ENCODE measurements at places on chromosomes 6 and 20.

DNA sequence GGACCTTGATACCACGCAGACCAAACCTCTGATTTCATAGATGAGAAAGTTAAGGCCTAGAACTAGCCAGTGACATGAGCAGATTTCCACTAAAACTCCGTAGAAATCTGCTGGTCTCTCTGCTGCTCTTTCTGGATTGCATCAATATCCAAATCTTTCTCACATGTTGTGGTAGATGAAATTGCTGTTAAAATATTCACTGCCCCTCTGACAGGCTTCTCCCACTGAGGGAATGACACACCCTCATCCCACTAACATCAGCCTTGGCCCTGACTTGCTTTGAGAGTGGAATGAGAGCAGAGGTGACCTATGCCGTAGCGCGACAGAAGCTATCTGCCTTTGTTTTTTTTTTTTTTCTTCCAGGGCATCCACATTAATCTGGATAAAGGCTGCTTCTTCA lies 20.4 kb upstream of the EXOC2 start:
- no peak for DNase-seq

GRCh38 chr20:4985658-4986057 lies 15.7 kb downstream of the SLC23A2 start:
- no peak for DNase-seq

GRCh38 chr6:109406196-109406595 lies 23.9 kb upstream of the CD164 start:
- DNase-seq = peak; percentile 78

GRCh38 chr6:79422666-79423065 lies 114.6 kb downstream of the LCA5 start:
- no peak for DNase-seq

- DNase-seq = no peak
Observed at GRCh38 chr6:49004801-49005200, 458.3 kb downstream of the MMUT start.

GRCh38 chr20:58909585-58909984 lies 57.1 kb downstream of the GNAS start:
- no peak for DNase-seq

GRCh38 chr6:67825201-67825895 lies 809.7 kb upstream of the ADGRB3 start:
- DNase-seq = no peak

DNA sequence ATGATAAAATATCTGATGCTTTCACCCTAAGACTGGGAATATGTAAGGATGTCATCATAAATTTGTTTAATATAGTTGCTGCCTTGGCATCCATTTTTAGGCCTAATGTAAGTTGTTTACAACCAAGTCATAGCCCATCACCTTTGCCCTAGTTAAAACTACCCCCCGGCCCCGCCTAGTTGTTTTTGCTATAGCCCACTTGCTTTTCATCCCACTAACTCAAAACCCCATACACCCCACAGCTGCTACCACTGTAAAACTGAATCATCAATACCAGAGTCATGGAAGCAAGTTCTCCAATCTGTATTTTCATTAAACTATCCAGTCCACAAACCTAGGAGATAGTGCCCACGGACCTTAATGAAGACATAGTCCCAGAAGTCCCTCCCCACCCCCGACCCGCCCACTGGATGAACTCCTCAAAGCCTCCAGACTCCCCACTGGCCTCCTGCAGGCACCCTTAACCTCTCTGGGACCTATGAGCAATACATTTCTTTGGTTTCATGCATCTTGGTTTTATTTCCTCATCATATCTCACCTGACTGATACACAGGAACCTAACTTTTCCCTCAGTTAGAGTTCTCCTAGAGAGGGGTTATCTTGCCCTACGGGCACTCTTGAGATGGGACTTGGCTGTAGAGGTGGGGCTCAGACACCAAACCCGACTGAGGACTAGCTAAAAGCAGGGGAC lies 12.5 kb upstream of the ZDHHC14 start:
- DNase-seq = no peak

- peak; percentile 35 for DNase-seq
Observed at GRCh38 chr6:127855542-127856159, 45.2 kb downstream of the THEMIS start.

DNA sequence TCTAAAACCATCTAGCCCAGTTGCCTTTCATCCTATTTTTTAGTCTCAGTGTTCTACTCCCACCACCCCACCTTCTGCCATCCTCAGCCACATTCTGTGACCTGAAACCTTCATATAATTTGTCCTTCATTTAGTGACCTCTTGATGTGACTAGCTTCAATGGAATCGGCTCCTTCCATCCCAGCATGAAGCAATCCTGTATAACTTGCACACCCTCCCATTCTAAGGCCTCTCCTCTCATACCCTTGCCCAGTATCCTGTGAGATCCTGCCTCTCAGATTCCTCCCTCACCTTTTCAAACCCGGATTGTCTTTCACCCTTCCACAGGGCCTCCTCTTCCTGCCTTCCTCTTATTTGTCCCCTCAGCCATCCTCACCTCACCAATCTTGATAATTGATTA lies 3.1 kb downstream of the ZNF76 start:
- no peak for DNase-seq

DNA sequence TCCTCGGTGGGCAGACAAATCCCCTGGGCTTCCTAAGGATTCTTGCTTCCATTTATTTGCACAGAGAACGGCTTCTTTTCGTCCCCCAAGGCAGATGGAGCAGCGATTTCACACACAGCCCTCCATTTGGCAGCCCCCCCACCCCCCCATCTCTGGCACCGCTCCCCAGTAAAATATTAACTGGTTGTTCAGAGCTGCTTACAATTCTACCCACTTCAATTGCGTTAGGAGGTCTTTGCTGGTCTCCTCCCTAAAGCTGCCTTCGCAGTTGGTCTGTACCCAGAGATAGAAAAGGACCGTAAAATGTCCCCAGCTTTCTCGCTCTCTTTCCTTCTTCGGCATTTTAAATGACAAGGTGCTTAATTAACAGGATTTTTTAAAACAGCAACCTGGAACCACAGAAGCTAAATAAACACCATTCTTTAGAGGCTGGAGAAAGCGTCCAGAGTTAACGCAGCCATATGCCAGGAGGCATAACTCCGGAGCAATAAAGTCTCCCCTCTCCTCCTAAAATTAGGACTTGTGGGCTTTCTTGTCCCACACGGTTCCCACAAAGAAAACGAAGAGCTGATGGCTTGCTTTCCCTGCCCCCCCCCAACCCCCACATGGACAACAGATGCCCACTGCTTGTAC lies 1.7 kb upstream of the ZMYND8 start:
- DNase-seq = no peak
